CD8-positive, alpha-beta memory T cell (primary cell): ENCODE measurements at places on chromosomes 12 and 14. TPM values are rescaled to one million over a fixed set of nuclear protein-coding genes. Genes with fewer than 3 reads are reported as not detected.

Gene NPFF
- polyA plus RNA-seq: not detected

Gene SERPINA4
- polyA plus RNA-seq: not detected

Gene DBX2
- not detected for polyA plus RNA-seq

Gene CISTR
- not detected for polyA plus RNA-seq

Gene HHIPL1
- polyA plus RNA-seq: not detected

Gene SLCO1A2
- polyA plus RNA-seq: not detected

Gene SRRM4
- polyA plus RNA-seq: not detected
